ENCODE measurements at places on chromosomes 11 and 22.

GRCh38 chr11:17558916-17559315 lies 11.9 kb downstream of the OTOG start:
- DNase-seq, result no peak

GRCh38 chr11:23974601-23975000 lies 522.3 kb upstream of the LUZP2 start:
- no peak for DNase-seq

GRCh38 chr22:44667829-44668189 lies 34.2 kb upstream of the PRR5 start:
- DNase-seq, result no peak

DNA sequence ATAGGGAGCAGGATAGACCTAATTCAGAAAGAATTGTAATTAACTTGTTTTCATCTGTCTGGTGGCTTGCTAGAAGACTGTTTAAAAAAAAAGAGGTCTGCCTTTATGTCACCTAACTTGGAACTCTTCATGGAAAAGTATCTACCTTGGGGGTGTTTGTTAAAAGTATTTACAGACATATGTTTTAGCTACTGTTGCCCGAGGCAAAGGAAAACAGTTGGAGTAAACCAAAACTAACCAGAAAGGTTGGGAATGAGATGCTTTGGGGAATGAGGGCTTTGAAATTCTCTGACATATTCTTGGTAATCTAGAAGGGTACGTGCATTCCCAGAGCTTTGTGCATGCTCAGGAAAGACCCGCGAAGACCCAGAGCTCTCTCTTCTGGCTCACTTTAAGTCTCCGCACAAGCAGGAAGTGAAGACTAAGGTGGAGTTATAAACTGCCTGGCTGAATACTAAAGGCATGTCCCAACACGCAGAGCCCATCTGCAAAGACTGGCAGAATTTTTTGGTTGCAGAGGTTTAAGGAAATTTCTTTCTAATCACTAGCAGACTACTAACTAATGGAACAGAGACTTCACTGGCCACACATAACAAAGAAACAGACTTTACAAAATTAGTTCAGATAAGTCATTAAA lies 33.2 kb downstream of the HIKESHI start:
- DNase-seq, result no peak
